ENCODE measurements at places on chromosomes 16 and 17. TPM values are rescaled to one million over a fixed set of nuclear protein-coding genes. Genes with fewer than 3 reads are reported as not detected.

DNA sequence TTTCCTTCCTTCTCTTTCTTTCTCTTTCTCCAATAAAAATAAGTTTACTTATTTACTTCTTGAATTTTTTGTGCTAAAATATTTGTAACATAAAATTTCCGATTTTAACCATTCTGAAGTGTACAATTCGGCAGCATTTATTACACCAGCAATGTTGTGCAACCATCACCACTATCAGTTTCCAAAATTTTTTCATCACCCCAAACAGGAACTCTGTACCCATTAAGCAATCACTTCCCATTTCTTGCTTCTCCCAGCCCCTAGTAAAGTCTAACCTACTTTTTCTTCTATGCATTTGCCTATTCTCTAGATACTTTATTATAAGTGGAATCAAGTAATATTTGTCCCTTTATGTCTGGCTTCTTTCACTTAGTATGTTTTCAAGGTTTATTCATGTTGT lies 2.5 kb upstream of the HP start:
- no peaks in the 10 kb centered on the region for H3K36me3 ChIP-seq
- H3K27me3 ChIP-seq, result no peaks in the 10 kb centered on the region
- DNase-seq, result no peak
- no peaks in the 10 kb centered on the region for H3K4me1 ChIP-seq
- no peak overlapping the region for H3K4me3 ChIP-seq

GRCh38 chr17:80942423-80943345 lies 49.0 kb upstream of the CHMP6 start:
- peak overlapping the region; percentile 74 for H3K27ac ChIP-seq
- DNase-seq, result peak; percentile 98
- H3K27me3 ChIP-seq, result no peaks in the 10 kb centered on the region
- H3K36me3 ChIP-seq, result peaks cover 59% of the 10 kb centered on the region

- H3K27ac ChIP-seq, result no peak overlapping the region
- H3K4me3 ChIP-seq, result no peak overlapping the region
- H3K4me1 ChIP-seq, result no peaks in the 10 kb centered on the region
- H3K36me3 ChIP-seq, result peaks cover 12% of the 10 kb centered on the region
These were observed 33.2 kb downstream of the REXO5 start for GRCh38 chr16:20839504-20839903.

GRCh38 chr16:69048328-69049120 lies 56.9 kb upstream of the HAS3 start:
- H3K36me3 ChIP-seq, result no peaks in the 10 kb centered on the region
- H3K4me1 ChIP-seq, result no peaks in the 10 kb centered on the region
- H3K4me3 ChIP-seq, result no peak overlapping the region
- no peaks in the 10 kb centered on the region for H3K27me3 ChIP-seq

GRCh38 chr16:11996433-11997330 lies 20.1 kb downstream of the SNX29 start:
- H3K4me1 ChIP-seq, result no peaks in the 10 kb centered on the region
- no peaks in the 10 kb centered on the region for H3K36me3 ChIP-seq
- no peak for DNase-seq

DNA sequence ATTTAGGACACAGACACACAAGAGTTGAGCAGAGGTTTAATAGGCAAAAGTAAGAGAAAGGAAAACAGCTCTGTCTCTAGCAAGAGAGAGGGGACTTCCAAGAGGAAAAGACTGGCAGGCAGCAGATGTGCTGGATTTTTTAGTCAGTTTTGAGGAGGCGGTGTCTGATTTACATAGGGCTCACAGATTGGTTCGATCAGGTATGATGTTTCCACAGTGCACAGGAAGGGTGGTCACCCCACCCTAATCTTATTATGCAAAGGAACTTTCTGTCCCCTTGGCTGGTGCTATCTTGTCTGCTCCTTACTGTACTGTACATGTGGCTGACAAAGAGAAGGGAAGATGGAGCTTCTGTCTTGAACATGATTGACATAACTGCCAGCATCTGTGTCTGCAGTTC lies 25.3 kb downstream of the BFAR start:
- H3K27ac ChIP-seq, result no peak overlapping the region
- DNase-seq, result no peak
- peaks cover 72% of the 10 kb centered on the region for H3K36me3 ChIP-seq
- H3K4me3 ChIP-seq, result no peak overlapping the region

- H3K4me1 ChIP-seq, result no peaks in the 10 kb centered on the region
- peaks cover 54% of the 10 kb centered on the region for H3K36me3 ChIP-seq
- no peak overlapping the region for H3K27ac ChIP-seq
These were observed 16.5 kb downstream of the SCGB1C2 start for GRCh38 chr17:153851-154250.

GRCh38 chr16:64983963-64984362 lies 137.9 kb downstream of the CDH11 start:
- peaks cover 15% of the 10 kb centered on the region for H3K36me3 ChIP-seq
- no peak overlapping the region for H3K4me3 ChIP-seq
- no peak overlapping the region for H3K27ac ChIP-seq
- H3K4me1 ChIP-seq, result peaks cover 6% of the 10 kb centered on the region
- no peaks in the 10 kb centered on the region for H3K27me3 ChIP-seq
- no peak for DNase-seq

DNA sequence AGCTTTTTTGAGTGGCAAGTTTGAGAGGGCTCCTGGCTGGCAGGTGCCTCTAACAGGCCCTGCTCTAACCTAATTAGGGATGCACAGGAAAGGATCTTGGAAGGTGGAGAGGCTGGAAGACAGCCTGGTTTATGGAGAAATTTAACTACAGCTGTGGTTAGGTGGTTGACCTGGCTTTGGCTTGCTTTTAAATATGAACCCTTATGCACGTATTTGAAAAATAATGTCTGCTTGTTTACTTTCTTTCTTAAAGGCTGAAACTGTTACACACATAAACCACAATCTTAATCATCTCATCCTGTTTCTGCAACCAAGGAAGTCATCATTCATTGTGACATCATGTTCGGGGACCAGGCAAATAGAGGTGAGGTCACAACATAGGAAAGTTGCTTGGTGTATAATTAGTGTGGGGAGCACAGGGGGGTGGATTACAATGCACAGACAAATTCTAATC lies 23.1 kb upstream of the DHRS13 start:
- no peak overlapping the region for H3K4me3 ChIP-seq
- H3K27ac ChIP-seq, result no peak overlapping the region
- H3K4me1 ChIP-seq, result peaks cover 2% of the 10 kb centered on the region
- peaks cover 29% of the 10 kb centered on the region for H3K36me3 ChIP-seq
- DNase-seq, result no peak

- H3K27ac ChIP-seq, result no peak overlapping the region
- no peaks in the 10 kb centered on the region for H3K27me3 ChIP-seq
- H3K4me1 ChIP-seq, result peaks cover 14% of the 10 kb centered on the region
- peaks cover 21% of the 10 kb centered on the region for H3K36me3 ChIP-seq
These were observed 52.3 kb upstream of the ADCY7 start for GRCh38 chr16:50213939-50214519.

DNA sequence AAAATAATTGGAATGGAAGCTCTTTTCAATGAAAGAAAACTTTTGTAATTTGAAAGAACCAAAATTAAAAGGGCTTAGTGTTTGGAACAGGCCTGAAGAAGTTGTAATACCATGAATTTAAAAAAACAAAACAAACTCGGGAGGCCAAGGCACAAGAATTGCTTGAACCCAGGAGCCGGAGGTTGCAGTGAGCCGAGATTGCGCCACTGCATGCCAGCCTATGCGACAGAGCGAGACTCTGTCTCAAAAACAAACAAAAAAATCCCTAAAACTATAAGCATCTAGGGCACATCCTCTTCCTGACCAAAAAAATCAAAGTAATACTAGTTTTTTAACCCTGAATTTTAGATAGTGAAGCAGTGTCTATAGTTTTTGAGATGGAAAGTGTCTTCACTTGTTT lies 12.7 kb downstream of the CLTC start:
- H3K4me3 ChIP-seq, result no peak overlapping the region
- H3K4me1 ChIP-seq, result peaks cover 6% of the 10 kb centered on the region
- no peaks in the 10 kb centered on the region for H3K36me3 ChIP-seq
- DNase-seq, result no peak
- no peaks in the 10 kb centered on the region for H3K27me3 ChIP-seq

GRCh38 chr17:7982666-7983065 lies 19.7 kb upstream of the GUCY2D start:
- H3K27me3 ChIP-seq, result peaks cover 2% of the 10 kb centered on the region
- no peaks in the 10 kb centered on the region for H3K36me3 ChIP-seq
- no peak overlapping the region for H3K4me3 ChIP-seq

GRCh38 chr16:6279286-6279685 lies 1053.4 kb upstream of the RBFOX1 start:
- H3K36me3 ChIP-seq, result no peaks in the 10 kb centered on the region
- H3K4me1 ChIP-seq, result no peaks in the 10 kb centered on the region
- no peak overlapping the region for H3K27ac ChIP-seq
- DNase-seq, result no peak
- H3K4me3 ChIP-seq, result no peak overlapping the region

- H3K36me3 ChIP-seq, result peaks cover 11% of the 10 kb centered on the region
- no peaks in the 10 kb centered on the region for H3K27me3 ChIP-seq
- H3K27ac ChIP-seq, result no peak overlapping the region
- H3K4me1 ChIP-seq, result peaks cover 12% of the 10 kb centered on the region
- no peak for DNase-seq
- H3K4me3 ChIP-seq, result no peak overlapping the region
These were observed 3.7 kb upstream of the TACO1 start for GRCh38 chr17:63596856-63597586.

DNA sequence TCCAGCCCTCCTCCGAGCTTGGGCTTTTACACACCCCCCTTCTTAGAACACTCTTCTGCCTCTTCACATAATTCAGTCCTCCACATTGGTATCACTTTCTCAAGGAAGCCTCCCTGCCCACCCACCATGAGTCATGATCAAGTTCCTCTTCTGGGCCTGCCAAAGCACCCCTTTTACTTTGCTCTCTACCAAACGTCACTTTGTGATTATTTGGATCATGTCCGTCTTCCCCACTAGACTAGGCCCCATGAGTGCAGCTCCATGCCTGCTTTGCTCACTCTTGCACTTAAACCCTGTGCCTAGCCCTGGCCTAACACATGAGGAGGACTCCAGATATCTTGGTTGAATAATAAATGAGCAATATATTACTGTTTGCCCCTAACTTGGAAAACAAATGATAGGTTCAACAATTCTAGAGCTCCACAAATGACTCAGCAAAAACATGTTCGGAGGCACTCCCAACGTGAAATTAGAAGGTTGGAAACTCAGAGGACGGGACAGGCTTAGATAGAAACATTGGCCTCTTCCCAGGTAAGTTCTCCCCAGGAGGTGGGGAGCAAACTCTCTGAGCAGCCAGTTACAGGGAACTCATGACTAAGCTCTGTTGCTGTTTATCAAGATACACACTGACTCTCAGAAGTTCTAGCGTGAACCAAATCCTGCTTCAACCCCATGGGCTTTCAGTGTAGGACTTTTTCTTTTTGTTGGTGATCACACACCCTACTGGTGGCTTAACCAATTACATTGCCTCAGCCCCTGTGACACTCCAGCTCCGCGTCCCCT lies 28.3 kb downstream of the G6PC1 start:
- no peaks in the 10 kb centered on the region for H3K27me3 ChIP-seq
- H3K4me3 ChIP-seq, result no peak overlapping the region
- no peaks in the 10 kb centered on the region for H3K4me1 ChIP-seq

DNA sequence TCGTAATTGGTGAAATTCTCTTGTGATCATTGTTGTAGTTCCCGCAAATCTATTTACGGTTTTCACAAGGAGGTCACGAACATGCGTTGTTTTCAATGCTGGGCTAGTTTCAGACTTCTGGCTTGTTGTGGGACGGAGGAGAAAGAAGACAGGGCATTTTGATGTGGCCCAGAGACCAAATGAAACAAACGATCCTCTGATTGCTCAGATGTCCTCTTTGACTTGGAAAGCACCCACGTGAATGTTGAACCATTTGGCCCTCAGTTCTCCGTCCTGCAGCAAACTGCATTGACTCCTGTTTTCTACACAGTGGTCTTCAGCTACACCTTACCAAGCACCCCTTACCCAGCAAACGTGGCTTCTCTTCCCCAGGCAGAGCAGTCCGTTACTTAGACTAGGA lies 391.0 kb downstream of the WWOX start:
- H3K4me3 ChIP-seq, result no peak overlapping the region
- DNase-seq, result no peak
- H3K4me1 ChIP-seq, result peaks cover 5% of the 10 kb centered on the region
- no peaks in the 10 kb centered on the region for H3K27me3 ChIP-seq
- no peak overlapping the region for H3K27ac ChIP-seq

GRCh38 chr17:72334205-72334604 lies 213.4 kb downstream of the SOX9 start:
- H3K27me3 ChIP-seq, result no peaks in the 10 kb centered on the region
- peaks cover 18% of the 10 kb centered on the region for H3K4me1 ChIP-seq
- no peak for DNase-seq
- no peak overlapping the region for H3K27ac ChIP-seq
- no peak overlapping the region for H3K4me3 ChIP-seq
- no peaks in the 10 kb centered on the region for H3K36me3 ChIP-seq

DNA sequence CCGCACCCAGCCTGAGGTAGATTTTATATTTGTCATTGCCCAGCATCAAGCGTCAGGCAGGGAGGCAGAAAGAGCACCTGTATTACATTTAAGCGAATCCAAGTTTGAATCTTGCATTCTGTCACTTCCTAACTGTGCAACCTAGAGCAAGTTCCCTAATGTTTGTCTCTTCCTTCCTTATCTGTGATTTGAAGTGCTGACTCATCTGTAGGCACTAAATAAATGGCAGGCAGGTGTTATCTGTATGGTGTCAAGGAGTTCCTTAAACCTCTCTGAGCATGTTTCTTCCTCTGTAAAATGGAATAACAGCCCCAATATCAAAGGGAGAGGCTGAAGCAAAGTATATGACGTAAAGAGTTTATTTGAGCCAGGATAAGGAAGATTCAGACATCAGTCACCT lies 24.3 kb downstream of the GP2 start:
- H3K27me3 ChIP-seq, result no peaks in the 10 kb centered on the region
- no peak for DNase-seq
- H3K4me3 ChIP-seq, result no peak overlapping the region
- H3K27ac ChIP-seq, result no peak overlapping the region

DNA sequence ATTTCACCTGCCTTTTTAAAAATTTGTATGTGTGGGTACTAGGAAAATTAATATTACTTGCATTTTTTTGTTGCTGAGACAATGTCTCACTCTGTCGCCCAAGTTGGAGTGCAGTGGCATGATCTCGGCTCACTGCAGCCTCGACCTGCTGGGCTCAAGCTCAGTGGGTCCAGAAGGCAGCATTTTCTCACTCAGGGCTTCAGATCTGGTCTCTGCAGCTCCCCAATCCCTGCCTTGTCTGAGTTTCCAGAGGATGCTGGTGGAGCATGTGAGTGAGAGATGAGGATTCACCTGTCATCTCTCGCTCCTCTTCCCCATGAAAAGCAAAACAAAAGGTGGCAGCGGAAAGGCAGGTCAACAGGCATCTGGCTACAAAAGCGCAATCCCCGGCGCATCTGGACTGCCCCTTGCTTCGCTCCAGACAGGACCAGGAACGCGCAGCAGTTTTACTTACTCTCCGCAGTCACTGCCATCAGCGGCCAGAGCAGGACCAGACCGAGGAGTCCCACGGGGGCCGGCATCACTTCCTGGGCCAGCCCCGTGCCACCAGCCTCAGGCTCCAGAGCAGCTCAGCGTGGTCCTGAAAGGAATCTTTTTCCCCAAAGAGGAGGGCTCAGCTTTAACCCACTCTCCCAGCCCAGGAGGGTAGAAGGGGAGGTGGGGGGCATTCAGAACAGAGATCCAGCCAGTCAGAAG lies 59.9 kb downstream of the LITAF start:
- H3K27ac ChIP-seq, result no peak overlapping the region
- no peak for DNase-seq
- H3K4me1 ChIP-seq, result peaks cover 23% of the 10 kb centered on the region
- H3K27me3 ChIP-seq, result peaks cover 10% of the 10 kb centered on the region

The OR1A1 gene
- 0.14 TPM for polyA plus RNA-seq

The RASL10B gene
- polyA plus RNA-seq, result 45.4 TPM

The USP22 gene
- 319 TPM for polyA plus RNA-seq

The DOC2A gene
- polyA plus RNA-seq, result 61.6 TPM

The TACO1 gene
- 21.0 TPM for polyA plus RNA-seq

The RNF213 gene
- 49.3 TPM for polyA plus RNA-seq

The MFSD6L gene
- 0.16 TPM for polyA plus RNA-seq

Data from spinal cord (tissue), 10 donors.